ENCODE measurements at places on chromosomes 16 and 17.

GRCh38 chr17:71192848-71193247 lies 928.0 kb upstream of the SOX9 start:
- DNase-seq, result no peak

DNA sequence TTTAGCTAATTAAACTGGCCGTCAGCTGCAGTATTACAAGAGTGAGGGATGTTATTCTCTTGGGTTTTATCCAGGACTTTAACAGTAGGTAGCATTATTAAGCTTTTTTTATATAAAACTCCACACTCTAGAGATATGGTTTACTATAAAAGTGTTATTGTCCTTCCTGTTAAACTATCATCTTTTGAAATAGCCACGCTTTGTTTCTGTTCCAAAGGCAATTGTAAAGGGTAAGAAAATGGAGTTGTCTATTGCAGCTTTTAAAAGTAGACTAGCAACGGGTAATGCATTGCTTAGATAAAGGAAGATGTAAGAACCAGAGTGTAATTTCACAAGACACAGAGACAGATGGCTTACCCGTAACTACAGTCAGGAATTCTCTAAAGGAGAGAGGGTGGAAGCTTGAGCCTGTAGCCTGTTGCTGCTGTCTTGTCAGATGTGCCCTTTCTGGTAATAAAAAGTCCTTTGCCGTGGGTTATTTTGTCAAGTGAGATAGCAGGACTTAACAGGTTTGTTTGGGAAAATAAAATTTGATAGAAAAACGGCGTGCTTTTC lies 56.4 kb downstream of the WWOX start:
- DNase-seq, result no peak

DNA sequence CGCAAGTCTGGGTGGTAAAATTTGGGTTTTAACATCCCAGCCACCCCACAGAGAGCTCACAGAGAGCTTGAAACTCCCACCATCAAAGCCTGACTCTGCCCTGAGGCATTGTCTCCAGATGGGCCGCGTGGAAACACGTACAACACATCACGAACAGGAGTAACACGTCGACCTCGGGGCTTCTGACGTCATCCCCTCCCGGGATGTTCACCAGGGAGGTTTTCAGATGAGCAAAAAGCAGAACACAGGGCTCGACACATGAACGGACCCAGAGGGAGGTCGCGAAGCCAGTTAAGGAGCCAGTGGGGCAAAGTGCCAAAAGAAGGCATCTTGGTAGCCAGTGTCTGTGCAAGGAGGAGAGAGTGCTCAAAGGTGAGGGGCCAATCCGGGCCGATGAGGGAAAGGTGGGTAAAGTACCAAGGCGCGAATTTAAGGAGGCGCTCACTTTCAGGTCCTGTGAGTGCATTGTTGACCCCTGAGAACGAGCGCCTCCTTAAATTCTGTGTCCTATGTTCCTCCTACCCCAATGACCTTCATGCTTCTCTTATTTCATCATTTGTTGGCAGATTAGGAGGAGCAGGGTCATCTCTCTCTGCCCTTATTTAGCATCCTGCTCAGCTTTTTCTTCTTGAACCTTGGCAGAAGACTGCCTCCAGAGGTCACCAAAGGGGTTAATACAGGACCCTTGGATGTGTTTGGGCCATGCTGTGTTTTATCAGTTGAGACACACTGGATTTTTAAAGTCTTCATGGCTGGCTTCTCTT lies 5.6 kb downstream of the RCVRN start:
- DNase-seq, result no peak

GRCh38 chr17:80874866-80875445 lies 116.7 kb upstream of the CHMP6 start:
- DNase-seq, result no peak

- no peak for DNase-seq
Observed at GRCh38 chr16:22977294-22977697, 163.3 kb downstream of the HS3ST2 start.

GRCh38 chr17:8150194-8151119 lies 1.7 kb downstream of the PER1 start:
- DNase-seq, result no peak

- no peak for DNase-seq
Observed at GRCh38 chr16:83481589-83481988, 326.2 kb upstream of the HSBP1 start.
